GM20000 (cell line): ENCODE measurements at places on chromosomes 2 and 18.

DNA sequence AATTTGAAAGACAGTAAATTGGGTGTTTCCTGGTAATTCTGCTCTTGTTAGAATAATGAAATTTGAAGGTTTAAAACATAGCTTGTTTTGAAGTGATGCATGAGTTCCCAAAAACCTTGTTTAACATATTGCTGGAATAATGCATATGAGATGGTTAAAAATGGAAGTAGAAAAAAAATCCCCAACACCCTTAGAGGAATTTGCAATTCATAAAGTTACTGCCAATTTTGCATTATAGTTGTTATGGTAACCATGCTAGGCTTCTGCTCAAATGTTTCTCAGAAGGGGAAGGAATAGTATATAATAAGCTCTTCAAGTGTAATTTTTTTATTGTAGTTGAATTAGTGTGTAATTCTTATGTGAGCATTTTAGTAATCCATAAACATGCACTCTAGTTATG, 49.1 kb downstream of the FASTKD2 start:
- DNase-seq, result no peak

GRCh38 chr2:9087121-9087681, 83.7 kb upstream of the MBOAT2 start:
- no peak for DNase-seq

- DNase-seq, result no peak
Observed at GRCh38 chr2:230723363-230723762, 10.7 kb downstream of the CAB39 start.

- no peak for DNase-seq
Observed at GRCh38 chr18:28707006-28707405, 530.1 kb upstream of the CDH2 start.

DNA sequence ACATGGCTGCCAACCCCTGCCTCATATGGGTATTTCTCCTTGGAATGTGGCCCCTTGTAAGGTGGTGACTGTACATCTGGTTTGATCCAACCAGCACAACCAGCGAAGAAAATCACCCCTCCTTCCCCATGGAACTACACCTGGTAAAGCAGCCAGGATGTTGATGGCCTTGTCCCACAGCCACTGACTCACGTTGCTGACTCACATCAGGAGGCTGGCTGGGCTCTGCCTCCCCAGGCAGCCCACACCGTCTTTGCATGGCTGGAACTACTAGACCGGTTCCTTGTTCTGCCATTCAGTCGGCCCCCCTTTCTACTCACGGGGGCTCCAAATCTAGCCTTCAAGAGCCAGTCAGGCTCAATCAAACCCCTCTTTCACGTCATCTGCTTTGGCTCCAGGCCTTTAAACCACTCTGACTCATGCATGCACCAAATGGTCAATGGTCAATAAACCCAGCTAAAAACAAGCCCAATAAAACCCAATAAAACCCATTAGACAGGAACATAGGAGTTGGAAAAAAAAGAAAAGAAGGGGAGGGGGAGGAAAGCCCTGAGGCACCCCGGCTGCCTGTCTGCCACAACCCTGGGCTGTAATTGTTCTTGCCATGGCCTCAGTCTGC, 114.8 kb downstream of the PLB1 start:
- DNase-seq, result no peak

- no peak for DNase-seq
Observed at GRCh38 chr2:51018145-51018544, 13.8 kb downstream of the NRXN1 start.

- DNase-seq, result no peak
Observed at GRCh38 chr2:79128406-79128805, 8.1 kb downstream of the REG1A start.

- DNase-seq, result peak; percentile 8
Observed at GRCh38 chr2:27891673-27892105, 1.2 kb downstream of the BABAM2 start.

DNA sequence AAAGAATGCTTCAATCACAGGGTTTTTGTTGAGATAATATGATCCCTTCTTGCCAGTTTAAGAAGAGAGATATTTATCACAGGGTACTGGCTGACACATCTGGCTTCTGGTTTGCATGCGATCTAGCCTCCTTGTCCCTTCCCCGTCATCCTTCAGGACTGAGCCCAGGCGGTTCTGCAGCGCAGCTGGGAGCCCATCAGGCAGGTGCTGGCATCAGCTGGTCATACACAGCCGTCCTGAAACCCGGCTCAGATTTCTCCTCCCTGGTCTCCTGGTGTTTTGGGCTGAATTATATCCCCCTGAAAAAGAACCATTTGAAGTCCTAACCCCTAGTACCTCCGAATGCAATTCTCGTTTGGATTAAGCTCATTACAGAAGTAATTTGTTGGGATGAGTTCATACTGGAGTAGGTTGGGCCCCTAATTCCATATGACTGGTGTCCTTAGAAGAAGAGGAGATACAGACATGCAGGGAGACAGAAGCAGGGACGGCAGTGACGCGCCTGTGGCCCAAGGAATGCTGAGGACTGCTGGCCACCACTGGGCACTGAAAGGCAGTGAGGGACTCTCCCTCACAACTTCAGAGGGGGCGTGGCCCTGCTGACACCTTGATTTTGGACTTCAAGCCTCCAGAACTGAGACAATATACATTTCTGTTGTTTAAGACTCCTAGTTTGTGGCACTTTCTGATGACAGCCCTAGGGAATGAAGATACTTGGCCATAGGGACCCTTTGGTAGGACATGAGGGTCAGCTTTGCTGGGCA, 83.9 kb upstream of the ODC1 start:
- DNase-seq, result no peak

GRCh38 chr18:74476140-74476539, 19.0 kb upstream of the DIPK1C start:
- no peak for DNase-seq

DNA sequence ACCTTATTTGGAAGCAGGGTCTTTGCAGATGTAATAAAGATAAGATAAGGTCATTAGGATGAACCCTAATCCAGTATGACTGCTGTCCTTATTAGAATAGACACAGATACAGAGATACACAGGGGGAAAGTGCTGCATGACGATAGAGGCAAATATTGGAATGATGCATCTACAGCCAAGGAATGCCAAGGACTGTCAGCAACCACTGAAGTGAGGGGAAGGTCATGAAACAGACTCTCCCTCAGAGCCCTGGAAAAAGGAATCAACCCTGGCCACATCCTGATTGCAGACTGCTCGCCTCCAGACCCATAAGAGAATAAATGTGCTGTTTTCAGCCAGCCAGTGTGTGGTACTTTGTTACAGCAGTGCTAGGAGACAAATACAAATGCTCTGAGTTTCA, 14.8 kb downstream of the TMEM237 start:
- DNase-seq, result no peak

DNA sequence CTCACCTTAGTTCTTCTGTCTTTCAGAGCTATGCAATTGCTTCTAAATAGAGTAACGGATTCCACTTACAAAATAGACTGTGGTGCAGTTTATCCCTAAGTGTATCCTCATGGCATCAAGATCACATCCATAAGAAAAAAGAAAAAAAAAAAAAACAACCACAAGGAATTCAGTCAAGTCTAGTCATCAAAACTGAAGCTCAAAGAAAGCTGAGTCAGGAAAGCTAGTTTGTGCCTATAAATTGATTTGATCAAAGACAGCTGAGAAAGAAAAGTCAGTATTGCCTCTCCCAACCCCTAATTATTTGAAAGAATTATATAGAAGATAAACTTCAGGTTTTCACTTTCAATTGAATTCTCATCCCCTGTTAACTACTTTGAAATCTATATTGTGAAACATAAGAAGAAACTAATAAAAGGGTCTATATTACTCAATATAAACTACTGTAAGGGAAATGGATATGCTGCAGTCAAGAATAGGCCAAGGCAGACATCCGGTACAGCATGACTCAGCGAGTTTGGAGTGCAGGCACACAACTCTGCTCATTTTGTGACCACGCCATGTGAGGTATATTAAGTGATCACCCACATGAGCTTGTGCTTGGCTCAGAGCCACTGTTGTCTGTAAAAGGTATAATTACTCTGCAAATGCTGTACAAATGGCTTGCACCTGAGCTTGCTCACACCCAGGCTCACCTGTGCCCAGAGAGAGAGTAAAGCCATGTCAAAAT, 568.1 kb upstream of the CRIM1 start:
- no peak for DNase-seq

DNA sequence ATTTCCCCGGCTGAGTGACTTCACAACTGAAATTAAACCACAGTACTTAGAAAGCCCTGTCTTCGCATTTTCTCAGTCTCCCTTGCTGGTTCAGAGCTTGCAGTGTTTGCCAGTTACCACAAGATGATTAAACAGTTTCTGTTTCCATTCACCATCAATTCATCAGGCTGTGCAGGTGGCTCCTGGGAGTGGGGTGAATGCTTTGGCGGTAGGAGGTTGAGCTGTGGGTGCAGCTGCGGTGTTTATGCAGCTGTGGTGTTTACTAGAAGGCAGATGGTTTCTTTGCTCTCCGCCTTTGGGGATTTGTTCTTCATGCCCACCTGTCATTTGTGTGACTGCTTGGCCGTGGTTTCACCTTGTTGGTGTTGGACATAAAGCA, 16.1 kb downstream of the ACOXL start:
- peak; percentile 77 for DNase-seq

DNA sequence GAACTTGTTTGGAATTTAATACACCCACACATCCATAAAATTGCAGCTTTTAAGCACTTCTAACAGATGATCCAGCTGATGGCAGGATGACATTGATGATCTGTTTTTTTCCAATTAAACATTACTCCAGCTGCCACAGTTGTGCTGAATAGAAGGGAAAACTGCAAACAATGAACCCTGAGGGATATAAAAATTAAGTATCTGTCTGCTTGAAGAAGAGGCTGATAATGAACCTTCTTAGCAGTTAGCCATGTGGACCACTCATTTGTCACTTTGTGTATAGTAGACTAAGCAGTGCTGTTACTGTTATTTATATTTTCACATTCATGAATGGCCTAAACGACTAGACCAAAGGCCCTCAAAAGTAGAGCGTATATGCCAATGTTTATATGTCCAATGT, 1201.0 kb upstream of the LRRTM1 start:
- no peak for DNase-seq

GRCh38 chr2:3784731-3785130, 81.4 kb downstream of the DCDC2C start:
- no peak for DNase-seq

GRCh38 chr18:79521416-79522205, 125.9 kb downstream of the NFATC1 start:
- no peak for DNase-seq

GRCh38 chr2:211396815-211397214, 840.4 kb downstream of the CPS1 start:
- no peak for DNase-seq

DNA sequence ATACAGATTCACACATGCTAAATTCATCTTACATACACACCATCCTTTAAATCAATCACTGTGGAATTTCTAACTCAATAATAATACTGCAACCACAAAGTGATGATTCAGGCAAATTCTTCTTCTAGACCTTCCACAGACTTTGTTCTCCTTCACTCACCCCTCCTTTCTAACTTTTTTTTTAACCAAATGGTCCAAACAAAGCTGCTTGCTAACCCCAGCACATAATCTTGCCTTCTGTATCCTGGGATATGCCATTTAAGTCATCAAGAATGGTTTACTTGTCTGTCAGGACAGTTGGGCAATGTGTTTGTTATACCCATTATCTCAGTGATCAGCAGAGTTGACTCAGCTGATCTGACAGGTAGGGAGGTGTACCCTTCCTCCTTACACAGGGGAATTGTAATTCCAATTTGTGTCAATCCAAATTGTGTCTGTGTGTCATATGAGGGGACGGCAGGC, 10.0 kb downstream of the SLC40A1 start:
- no peak for DNase-seq

- DNase-seq, result no peak
Observed at GRCh38 chr2:106624787-106625380, 137.7 kb downstream of the CD8B2 start.

DNA sequence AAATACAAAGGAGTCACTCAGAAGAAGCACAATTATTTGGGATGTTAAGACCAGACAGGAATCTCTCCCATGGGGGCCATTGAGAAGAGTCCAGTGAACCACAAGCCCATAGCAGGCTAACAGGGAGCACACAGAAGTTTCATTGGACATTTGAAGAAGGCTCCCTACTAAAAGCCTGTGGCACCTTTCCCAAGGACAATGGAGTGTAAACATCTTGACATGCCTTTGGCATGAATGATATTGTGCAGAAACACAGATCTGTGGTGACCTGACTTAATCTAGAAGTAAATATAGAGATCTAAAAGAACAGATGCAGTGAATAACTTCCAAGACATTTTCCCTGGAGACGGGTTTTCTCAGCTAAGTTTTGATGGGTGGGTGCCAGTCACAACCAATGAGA, 221.5 kb downstream of the EPHA4 start:
- DNase-seq, result no peak

DNA sequence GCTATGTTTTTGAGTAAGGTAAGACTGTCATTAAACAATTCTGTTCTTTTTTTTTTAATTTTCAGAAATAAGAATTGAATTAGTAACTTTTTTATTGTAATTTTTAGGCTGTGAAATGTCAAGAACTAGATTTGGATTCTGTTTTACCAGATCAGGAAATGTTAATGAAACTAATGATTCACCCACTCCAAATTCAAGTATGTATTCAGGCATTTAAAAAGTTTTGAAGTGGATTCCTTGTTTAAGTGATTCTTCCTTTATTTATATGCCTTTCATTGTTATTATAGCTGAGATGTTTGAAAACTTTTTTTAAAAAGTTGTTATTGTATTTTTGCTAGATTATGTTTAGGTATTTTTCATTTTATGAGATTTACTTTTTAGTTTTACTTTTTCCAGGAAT, 96.7 kb downstream of the UBR3 start:
- no peak for DNase-seq

GRCh38 chr2:126915903-126916302, 17.2 kb downstream of the TEX51 start:
- no peak for DNase-seq

- DNase-seq, result no peak
Observed at GRCh38 chr2:221258464-221258863, 313.6 kb downstream of the EPHA4 start.

GRCh38 chr2:71459084-71459431, 5.7 kb downstream of the DYSF start:
- DNase-seq, result no peak

- no peak for DNase-seq
Observed at GRCh38 chr2:101793277-101793969, 95.9 kb downstream of the MAP4K4 start.

- no peak for DNase-seq
Observed at GRCh38 chr18:44826418-44827259, 146.0 kb downstream of the SETBP1 start.

GRCh38 chr18:76892832-76893231, 70.5 kb downstream of the ZNF236 start:
- no peak for DNase-seq

DNA sequence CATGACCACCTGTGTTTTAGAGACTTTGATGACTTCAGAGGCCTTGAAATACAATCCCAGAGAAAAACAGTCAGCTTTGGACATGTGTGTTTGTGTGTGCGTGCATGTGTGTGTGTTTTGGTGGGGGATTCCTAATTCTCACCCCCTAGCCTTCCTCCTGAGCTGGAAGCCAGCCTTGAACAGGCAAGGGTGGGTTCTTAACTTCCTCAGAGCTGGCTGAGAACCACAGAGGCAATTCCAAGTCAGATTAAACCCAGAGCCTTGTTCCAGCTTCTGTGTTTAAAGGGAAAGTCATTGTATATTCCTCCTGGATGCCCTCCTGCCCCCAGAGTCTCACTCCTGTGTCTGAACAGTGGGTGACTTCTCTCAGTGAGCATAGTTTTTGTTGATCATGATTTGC, 45.2 kb upstream of the MGAT4A start:
- no peak for DNase-seq
